ENCODE measurements at places on chromosomes 3 and 15. TPM values are rescaled to one million over a fixed set of nuclear protein-coding genes. Genes with fewer than 3 reads are reported as not detected.

DNASE1L3 gene
- not detected for total RNA-seq

DNA sequence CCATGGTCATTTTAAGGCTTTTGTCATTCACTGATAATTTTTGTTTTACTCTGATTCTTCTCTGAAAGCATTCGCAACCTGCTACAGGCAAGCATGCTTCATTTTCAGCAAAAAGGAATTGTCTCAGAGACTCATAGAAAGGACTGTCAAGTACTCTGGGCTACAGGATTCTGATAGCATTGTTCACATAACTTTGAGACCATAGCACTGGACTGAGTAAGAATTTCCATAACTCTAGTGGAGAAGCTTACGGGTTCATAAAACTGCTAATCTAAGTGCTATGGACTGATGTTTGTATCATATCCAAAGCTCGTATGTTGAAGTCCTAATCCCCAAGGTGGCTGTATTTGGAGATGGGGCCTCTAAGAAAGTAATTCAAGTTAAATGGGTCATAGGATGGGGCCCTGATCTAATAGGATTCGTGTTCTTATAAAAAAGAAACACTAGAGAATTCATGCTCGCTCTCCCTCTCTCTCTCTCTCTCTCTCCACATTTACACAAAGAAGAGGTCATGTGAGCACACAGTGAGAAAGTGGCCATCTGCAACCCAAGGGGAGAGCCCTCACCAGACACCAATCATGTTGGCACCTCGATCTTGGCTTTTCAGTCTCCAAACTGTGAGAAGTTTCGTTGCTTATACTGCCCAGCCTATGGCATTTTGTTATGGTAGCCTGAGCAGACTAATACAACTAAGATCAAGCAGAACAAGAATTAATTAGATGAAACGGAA lies 60.4 kb downstream of the CRYGS start:
- no peak for DNase-seq

ZBTB11 gene
- 33.5 TPM for total RNA-seq

EPB42 gene
- total RNA-seq: 4.6 TPM

SLITRK3 gene
- 0.51 TPM for total RNA-seq

GRCh38 chr3:16807391-16807790 lies 77.4 kb upstream of the PLCL2 start:
- DNase-seq: no peak

DNA sequence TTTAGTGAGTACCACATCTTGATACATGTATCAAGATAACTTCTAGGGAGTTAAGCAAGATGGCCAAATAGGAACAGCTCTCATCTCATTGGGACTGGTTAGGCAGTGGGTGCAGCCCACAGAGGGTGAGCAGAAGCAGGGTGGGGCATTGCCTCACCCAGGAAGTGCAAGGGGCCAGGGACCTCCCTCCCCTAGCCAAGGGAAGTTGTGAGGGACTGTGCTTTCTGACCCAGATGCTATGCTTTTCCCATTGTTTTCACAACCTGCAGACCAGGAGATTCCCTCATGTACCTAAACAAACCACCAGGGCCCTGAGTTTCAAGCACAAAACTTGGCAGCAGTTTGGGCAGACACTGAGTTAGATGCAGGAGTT lies 665.0 kb upstream of the CBLB start:
- DNase-seq: no peak

GRCh38 chr3:171358881-171359198 lies 101.4 kb downstream of the TNIK start:
- no peak for DNase-seq

FEZF2 gene
- total RNA-seq: not detected

DNA sequence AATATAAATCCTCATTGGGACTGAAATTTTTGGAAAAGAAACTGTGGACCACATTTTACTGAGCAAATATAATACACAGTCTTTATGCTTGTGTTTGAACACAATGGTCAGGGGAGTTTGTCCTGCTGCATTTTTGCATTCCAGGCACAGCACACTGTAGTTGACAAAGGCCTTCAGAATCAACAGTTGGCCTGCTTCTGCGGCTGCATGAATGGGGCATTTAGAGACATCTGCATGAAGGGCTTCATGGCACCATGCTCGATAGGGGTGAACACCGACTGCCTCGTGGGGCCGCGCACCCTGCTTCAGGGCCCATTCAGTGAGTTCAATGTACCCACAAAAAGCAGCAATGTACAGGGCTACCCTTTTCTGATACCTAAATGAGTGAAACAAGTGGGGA lies 15.4 kb upstream of the COMMD2 start:
- DNase-seq: no peak

SNX22 gene
- 1.7 TPM for total RNA-seq

MYZAP gene
- 3.5 TPM for total RNA-seq

DNA sequence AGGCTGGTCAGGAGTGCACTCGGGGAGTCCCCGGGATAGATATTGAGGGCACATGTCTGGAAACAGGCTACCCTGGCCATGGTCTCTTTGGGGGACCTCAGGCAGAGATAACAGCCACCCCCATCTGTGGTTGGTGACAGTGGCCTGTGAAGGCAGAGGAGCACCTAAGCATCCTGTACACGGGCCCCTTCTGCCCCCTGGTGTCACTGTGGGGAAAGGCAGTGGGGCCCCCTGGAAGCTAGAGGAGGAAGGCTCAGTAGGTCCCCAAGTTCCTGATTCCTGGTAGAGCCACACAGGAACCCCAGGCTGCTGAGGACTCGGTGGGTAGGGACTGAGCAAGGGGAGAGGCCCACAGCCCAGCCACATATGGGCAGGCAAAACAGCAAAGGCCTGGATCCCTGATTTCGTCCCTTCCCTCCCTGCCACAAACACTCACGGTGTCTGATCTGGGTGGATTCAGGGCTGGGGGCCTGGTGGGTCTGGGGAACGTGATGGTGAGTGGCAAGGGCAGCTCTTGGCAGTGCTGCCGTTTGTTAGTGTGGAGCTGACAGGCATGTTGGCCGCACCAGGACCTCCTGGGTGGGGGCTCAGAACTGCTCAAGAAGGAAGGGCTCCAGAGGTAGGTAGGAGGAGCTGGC lies 14.1 kb upstream of the CXCR6 start:
- DNase-seq: peak; percentile 43

SLC9C1 gene
- total RNA-seq: 3.2 TPM

DNA sequence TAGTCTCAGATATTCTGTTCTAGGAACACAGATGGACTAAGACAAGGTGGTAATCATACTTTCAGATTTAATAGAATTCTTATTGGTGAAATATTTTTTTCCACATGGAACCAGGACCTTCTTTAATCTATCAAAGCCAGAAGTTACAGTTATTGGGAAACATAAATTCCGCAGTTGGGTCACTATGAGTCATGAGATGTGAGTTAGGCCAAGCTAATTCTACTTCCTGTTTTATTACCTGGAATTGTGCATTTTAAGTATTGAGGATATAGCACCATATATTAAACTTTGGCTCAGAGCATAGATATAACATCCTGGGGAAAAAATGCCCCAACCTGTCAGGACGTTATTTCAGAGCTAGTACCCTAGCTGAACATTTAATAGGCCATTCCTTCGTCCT lies 96.4 kb upstream of the P3H2 start:
- no peak for DNase-seq

BLOC1S6 gene
- total RNA-seq: 73.8 TPM

DNA sequence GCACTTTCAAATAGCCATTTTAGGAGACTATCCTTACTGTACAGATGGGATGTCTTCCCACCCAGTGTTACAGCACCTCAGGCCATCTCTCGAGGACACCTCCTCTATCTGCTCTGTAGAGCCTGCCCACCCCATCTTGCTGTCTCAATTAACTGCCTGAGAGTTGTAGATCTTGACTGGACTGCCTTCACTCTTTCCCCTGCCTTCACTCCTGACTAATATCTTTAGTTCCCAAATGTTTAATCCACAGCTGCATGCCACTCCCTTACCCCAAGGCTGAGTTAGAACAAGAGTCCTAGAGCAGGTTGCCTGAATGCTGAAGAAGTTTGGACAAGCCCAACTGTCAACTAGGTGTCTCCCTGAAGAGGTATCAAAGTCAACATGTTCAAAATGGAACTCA lies 1.3 kb upstream of the PP2D1 start:
- DNase-seq: no peak

GRCh38 chr15:39171944-39172368 lies 408.9 kb upstream of the THBS1 start:
- peak; percentile 95 for DNase-seq

CLASP2 gene
- 158 TPM for total RNA-seq

DNA sequence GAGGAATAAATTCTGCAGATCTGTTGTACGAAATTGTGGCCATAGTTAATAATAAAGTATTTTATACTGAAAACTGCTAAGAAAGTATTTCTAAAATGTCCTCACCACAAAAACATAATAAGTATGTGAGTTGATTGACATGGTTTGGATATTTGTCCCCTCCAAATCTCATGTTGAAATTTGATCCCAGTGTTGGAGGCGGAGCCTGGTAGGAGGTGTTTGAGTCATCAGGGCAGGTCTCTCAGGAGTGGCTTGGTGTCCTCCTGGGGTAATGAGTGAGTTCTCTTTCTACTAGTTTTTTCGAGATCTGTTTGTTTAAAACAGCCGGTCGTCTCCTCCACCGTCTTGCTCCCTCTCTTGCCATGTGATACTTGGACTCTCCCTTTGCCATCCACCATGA lies 424.1 kb upstream of the KCNMB2 start:
- DNase-seq: no peak

SEMA3G gene
- 14.0 TPM for total RNA-seq

DNA sequence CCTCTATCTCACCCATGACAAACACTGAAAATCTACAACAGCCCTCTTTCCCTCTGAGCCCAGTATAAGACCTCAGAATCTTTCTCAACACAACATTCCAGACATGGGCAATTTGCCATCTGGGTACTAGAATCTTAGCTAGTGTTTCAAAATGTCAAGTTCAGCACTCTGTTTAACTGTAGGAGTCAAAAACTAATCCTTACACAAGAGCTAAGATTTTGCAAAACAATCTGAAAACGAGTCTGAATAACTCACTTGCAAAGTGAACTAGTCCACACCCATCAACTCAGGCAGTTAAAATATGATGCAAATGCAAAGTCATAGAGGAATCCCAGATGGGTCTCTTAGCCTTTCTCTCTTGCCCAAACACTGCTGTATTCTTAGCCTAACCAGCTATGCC lies 67.8 kb downstream of the GPR176 start:
- DNase-seq: no peak

DNA sequence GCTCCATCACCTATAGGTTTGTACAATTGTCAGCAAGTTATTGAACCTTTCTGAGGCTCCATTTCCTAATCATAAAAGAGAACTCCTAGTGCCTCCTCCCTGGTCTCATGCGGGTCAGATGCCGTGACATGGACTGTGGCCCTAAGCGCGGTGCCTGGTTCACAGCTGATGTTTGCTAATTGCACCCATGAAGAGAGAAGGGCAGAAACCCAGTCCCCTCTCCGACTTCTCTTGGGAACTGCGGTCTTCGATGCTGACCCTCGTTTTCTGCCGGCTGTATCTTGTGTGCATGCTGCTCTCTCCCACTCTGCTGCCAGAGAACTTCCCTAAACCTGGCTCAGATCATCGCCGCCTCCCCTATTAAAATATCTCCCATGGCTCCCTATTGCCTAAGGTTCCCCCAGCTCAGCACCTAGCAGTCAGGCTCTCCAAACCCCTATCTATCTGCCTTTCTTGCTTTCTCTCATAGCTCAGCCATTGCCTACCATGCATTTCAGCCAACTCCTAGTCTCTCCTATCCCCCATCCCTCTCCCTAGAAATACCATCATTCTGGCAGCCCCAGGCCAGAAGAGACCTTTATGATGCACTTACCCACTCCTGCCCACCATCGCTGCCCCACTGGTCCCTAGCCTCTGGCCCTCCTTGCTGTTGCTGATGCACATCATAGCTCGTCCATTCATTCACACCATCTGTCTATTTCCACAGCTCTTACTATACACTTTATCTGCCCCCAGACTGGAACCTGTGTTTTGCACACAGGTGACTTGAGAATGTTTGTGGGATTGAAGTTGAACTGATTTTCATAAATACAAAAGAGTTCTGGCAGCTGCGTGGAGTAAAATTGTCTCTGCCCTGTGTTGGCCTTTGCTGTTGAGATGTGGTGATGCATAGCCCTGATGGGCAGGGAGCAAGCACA lies 6.6 kb downstream of the ISG20 start:
- DNase-seq: no peak

All from tongue (tissue), 3 donors.